ENCODE measurements at places on chromosomes 7 and 10. TPM values are rescaled to one million over a fixed set of nuclear protein-coding genes. Genes with fewer than 3 reads are reported as not detected.

Gene CISD1
- total RNA-seq = 63.2 TPM

Gene UNCX
- not detected for total RNA-seq

Gene TMEM176A
- total RNA-seq = not detected

Gene HGF
- total RNA-seq = 1.7 TPM

Gene CHRM2
- total RNA-seq = not detected

Gene OR9A2
- not detected for total RNA-seq

Gene EEPD1
- total RNA-seq = 0.27 TPM

Gene ABCC2
- 1.1 TPM for total RNA-seq

Gene ZSCAN21
- 6.8 TPM for total RNA-seq

Gene GRID1
- total RNA-seq = not detected

Gene HOXA5
- 12.7 TPM for total RNA-seq

Gene BHLHA15
- total RNA-seq = 1.4 TPM

Gene EGFR
- 5.1 TPM for total RNA-seq

Gene RELN
- total RNA-seq = 2.1 TPM

Gene KIF5B
- 255 TPM for total RNA-seq

Gene CCDC3
- total RNA-seq = 1.8 TPM

Gene ANKRD61
- total RNA-seq = 0.22 TPM

Gene HOXA11
- not detected for total RNA-seq

Gene NME8
- not detected for total RNA-seq

Gene NPC1L1
- not detected for total RNA-seq

Gene ARL5B
- total RNA-seq = 41.4 TPM

Gene CHN2
- total RNA-seq = not detected

Gene NUTM2A
- total RNA-seq = 0.14 TPM

Gene GPRIN2
- not detected for total RNA-seq

Gene UNC5B
- 14.5 TPM for total RNA-seq

Gene LUC7L2
- total RNA-seq = 77.9 TPM

Gene GATAD1
- 29.5 TPM for total RNA-seq

Gene KRIT1
- 64.6 TPM for total RNA-seq

Gene PKD1L1
- total RNA-seq = 1.6 TPM

Gene SORBS1
- 0.93 TPM for total RNA-seq

Gene SFTPA1
- total RNA-seq = not detected

Data from thoracic aorta endothelial cell (primary cell).